ENCODE measurements at places on chromosomes 16 and 17.

GRCh38 chr17:41962768-41963434 is 3.7 kb upstream of the CNP start:
- peak; percentile 47 for DNase-seq

DNA sequence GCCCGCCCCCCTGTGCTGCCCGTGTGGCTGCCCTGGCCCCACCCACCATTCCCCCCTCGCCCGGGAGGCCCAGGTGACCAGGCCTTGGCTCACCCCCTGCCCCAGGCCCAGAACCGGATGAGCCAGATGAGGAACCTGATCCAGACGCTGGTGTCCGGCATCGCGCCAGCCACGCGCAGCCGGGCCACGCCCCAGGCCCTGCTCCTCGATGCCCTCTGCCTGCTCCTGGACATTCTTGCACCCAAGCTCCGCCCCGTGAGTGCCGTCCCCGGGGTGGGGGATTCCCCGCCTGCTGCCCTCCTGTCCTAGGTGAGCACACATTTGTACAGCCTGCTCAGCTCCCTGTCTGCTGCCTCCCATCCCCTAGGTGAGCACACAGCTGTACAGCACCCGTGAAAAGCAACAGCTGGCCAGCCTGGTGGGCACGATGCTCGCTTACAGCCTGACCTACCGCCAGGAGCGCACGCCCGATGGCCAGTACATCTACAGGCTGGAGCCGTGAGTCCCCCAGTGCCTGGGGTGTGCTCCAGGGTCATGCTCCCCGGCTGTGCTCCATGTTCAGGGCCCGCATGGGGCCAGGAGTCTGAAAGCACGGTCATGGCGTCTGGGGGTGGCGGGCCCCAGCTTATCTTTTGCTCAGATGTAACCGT is 4.8 kb downstream of the GNG13 start:
- DNase-seq: no peak

DNA sequence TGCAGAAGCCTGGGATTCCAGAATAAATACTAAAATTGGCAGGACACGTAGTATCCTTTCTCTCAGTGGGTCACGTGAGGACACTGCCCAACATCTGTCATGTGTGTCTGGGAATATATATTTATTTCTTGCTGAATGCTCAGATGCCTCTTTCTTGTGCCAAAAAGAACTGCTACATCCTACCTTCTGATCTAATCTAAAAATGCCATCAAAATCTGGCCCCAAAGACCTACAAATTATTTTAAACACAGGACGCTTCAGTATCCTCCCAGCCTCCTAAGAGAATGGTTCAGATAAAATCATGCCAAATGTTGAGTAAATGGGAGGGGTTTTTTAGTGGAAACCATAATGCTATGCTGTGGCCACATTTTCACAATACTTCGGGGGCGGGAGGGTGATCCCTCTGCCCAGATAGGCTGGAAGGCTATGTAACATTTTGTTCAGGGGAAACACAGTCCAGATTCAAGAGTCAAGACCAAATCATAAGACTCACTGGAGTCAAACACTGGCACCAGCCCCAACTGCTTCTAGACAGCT is 22.9 kb upstream of the CORO6 start:
- no peak for DNase-seq

- peak; percentile 34 for DNase-seq
Measured at GRCh38 chr16:58684001-58684353, 593 bp downstream of the SLC38A7 start.

DNA sequence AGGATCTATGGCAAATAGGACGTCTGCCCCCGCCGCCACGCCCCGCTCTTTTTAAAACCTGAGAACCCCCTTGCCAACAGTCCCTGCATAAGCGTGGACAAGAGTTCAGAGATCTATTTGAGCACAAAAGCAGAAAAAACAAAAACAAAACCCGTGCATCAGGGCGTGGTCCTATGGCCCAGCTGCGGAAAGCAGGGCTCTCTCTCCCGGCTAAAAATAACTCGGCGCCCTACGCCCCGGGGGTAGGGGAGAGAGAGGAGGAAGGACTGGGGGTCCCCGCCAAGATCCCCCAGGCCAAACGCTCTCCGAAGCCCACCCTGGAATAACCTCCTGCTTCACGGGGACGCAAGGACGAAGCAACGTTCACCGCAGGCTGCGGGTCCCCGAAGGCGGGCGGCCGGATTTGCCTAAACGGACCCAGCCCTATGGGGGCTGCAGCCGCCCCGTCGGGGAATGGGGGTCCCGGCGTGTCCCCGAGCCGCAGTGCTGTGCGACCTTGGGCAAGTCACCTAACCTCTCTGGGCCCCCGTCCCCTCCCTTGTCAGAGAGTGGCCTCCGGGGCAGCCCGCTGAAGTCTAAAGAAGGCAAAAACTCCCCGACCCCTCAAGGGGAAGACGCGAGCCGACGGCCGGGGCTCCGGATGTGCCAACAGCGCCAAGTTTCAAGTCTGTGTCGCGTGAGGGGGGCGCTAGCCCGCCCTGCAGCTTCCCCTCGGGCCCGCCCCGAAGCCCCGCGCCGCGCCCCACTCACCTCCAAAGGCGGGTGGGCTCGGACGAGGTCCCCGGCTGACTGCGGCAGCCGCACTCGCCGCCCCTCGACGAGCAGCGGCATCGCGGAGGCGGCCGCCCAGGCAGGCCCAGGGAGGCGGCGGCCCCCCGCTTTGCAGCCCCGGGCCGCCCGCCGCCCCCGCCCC is 477 bp downstream of the NTAN1 start:
- DNase-seq: peak; percentile 49

GRCh38 chr16:68328860-68329390 is 18.1 kb downstream of the PRMT7 start:
- DNase-seq: no peak

DNA sequence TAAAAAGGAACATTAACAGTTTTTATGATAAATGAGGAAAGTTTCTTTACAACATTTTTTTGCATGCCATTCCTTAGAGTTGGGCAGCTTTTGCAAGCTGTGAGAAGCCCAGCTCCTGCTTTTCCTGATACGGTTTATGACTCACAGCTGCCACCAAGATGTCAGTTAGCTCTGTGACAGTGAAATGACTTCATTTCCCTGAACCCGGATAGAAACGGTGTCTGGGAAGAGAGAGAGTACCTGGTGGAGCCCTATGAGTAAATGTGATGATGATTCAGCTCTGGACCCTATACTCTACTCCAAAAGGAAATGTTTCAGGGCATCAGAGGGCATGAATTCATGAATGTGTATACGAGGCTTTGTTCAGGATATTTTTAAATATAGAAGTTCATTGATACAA is 366.3 kb upstream of the HSBP1 start:
- peak; percentile 77 for DNase-seq

DNA sequence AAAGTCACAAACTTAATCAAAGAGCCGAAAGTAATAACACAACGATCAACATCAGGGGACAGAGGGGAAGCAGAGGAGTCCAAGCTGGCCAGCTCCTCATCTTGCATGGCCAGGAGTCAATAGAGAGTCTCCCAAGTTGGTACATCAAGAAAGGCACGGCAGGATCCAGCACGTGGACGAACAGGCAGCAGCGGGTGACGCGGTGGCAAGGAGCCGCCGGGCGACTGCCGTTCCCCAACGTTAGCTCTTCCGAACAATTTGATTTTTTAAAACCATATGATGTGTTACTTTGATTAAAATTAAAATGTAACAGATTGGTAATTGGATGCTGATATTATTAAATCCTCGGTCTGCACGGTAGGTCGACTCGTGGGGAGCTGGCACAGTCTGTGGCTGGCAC is 81.8 kb upstream of the DOC2B start:
- no peak for DNase-seq

All from M059J (cell line).